Islet precursor cell (in vitro differentiated cells): ENCODE measurements at places on chromosomes 3 and 15.

- no peak for DNase-seq
These were observed 51.5 kb upstream of the RPL32 start for GRCh38 chr3:12892840-12893189.

DNA sequence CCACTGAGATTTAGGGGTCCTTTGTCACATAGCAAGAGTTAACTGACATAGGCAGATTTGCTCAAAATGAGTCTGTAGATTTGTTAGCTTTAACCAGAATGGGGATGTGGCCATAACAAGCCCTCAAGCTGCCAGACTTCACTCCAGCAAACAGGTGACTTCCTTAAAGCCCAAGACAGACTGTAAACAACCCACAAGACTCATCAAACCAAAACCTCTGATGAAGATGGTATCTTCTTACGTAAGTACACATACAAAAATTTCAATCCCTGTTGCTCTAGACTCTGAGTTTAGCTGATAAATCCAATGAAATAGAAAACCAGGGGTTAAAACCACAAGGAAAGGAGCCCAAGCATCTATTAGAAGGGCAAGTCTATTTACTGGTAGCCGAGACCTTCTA, 18.2 kb upstream of the ZBTB20 start:
- no peak for DNase-seq

- peak; percentile 52 for DNase-seq
These were observed 569.2 kb upstream of the ARPP21 start for GRCh38 chr3:35070088-35070487.

DNA sequence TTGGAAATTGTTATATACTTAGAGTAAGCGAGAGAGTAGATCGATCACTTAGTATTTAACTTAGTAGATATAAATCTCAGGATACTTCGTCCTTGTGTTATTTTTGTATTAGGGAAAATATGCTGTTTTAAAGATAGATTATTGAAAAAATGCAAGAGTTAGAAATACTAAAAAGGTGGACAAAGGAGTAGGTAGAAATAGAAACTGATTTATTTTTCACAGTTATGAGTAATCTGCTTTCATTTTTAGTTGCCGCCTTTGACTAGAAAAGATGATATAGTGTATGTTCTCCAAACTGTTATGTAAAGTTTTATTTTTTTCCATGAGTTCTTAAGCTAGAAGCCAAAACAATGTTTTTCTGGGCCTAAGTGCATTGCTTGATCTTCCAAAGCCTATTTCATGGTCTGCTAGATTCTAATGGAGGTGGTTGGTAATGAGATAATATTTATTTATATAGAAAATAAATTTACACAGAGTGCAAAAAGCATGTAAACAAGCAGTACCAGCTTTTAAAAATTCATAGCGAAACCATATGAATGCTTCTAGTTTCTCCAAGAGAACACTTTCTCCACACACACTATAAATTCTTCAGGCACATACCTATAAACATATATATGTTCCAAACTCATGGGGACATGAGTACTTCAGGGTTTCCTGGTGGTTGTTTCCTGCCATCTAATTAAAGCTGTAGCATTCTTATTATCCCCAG, 61.1 kb downstream of the DIPK2A start:
- no peak for DNase-seq

DNA sequence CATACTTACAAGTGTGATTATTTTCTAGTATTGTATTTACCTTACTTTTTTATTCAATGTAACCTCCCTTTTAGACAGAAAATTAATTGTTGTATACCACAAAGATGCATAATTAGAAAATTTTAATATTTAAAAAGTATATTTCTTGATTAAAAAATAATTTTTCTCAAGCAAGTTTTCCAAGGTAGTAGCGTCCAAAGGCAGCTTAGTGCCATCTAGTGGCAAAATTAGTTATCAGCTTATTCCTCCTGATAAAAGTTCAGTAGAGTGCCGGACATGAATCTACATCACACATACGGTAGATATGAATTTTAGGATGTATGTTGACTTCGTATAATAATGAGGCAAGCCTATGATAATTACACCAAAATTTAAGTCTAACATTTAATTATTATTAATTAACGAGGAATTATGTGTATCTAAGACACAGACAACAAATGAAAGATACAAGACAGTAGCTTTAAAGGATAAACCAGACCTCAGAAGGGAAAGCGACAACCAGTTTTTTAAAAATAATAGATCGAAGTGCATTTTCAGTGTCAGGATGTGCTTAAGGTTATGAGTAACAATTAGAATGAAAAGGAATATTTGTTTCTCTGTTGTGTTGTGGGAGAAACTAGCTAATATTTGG, 405.9 kb downstream of the ROBO1 start:
- no peak for DNase-seq

GRCh38 chr3:124748560-124749198, 18.4 kb downstream of the UMPS start:
- DNase-seq: no peak

- peak; percentile 83 for DNase-seq
These were observed 136.9 kb upstream of the PFN2 start for GRCh38 chr3:150107429-150108175.

GRCh38 chr3:134362221-134362620, 12.0 kb downstream of the AMOTL2 start:
- DNase-seq: peak; percentile 35

DNA sequence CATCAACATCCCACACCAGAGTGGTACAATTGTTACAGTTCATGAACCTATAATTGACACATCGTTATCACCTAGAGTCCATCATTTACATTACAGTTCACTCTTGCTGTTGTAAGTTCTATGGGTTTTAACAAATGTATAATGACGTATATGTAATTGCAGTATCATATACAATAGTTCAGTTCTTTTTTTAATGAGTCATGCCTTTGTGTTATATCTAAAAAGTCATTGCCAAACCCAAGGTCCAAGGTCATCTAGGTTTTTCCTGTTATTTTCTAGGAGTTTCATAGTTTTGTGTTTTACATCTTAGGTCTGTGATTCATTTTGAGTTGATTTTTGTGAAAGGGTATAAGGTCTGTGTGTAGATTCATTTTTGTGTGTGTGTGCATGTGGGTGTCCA, 160.9 kb upstream of the GALNT15 start:
- no peak for DNase-seq

DNA sequence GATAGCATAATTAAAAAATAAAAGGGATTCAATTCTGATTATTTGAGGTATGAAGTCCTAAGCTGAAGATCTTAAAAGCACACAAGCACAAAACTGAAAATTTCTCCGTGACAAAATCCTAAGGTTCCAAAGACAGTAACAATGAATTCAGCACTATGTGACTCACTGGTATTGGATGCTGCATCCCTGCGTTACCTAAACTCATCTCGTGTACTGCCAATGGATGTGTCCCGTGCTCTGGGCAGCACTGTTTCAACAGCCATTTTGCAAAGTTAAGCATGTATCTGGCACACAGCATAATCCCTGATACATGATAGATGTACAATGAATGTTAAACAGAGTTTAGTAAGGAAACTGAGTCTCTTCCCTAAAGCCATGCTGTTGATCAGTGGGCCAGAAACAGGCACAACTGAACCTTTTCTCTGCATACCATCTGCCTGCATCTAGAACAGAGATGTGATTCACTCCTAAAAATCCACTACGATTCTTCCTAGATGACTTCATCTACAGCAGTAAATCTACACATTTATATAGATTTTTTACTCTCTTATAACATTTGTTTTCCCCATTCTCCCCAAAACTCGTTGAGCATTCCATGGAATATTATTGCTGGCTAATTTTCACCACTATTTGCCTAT, 14.3 kb downstream of the SUCLG2 start:
- DNase-seq: no peak

GRCh38 chr3:185851046-185851445, 26.2 kb upstream of the IGF2BP2 start:
- no peak for DNase-seq

DNA sequence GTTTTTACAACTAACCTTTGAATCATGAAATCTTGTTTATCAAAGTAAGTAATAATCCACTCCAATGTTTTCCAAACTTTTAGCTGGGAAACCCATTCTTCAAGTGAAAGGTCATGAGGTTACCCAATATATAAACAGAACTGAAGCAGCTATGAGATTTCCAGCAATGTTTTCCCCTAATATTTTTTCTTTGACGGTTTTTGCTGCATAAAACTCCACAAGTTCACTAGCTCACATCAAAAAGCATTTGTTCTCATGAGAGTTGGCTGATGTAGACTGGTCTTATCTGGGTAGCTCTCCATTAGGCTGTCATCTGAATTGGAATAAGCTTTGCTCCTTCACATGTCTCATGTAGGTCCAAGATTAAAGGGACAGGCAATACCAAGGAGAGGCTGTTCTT, 241.2 kb upstream of the LRRC3B start:
- no peak for DNase-seq
